Fibroblast of the aortic adventitia (primary cell): ENCODE measurements at places on chromosomes 12 and 14.

GRCh38 chr12:71521125-71521524, 81.5 kb downstream of the LGR5 start:
- no peak for DNase-seq

DNA sequence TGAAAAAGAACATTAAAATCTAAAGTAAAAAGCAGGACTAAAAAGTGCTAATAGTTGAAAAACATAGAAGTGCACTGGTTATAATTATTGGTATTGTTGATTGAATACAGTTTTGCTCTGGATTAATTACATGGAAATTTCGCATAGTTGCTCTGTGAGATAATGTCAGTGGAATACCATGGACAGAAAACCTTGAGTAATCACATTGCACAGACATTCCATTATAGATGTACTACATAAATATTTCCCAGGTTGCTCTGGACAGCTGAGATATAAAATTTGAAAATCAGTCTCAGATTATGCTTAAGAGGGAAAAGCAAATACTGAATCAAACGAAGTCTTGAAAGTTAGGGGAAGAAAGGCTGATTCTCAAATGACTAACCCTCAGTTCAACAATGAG, 439.3 kb upstream of the FLRT2 start:
- DNase-seq, result peak; percentile 0

DNA sequence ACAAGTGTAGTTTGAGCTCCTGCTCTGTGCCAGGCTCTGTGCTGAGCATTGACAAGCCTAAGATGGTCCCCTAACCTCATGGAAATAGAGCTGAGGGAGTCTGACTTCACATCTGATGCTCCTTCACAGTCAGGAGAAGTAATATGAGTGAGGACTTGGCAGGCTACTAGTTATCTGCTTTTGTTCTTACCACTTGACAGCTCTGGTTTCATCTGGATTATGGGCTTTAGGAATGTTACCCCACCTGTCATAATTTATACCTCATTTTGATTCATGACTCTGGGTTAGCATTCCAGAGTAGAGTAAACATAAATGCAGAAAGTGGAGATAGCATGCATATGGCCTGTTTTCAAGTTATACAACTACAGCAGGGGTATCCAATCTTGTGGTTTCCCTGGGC, 40.5 kb downstream of the ATP6V1D start:
- DNase-seq, result peak; percentile 49

DNA sequence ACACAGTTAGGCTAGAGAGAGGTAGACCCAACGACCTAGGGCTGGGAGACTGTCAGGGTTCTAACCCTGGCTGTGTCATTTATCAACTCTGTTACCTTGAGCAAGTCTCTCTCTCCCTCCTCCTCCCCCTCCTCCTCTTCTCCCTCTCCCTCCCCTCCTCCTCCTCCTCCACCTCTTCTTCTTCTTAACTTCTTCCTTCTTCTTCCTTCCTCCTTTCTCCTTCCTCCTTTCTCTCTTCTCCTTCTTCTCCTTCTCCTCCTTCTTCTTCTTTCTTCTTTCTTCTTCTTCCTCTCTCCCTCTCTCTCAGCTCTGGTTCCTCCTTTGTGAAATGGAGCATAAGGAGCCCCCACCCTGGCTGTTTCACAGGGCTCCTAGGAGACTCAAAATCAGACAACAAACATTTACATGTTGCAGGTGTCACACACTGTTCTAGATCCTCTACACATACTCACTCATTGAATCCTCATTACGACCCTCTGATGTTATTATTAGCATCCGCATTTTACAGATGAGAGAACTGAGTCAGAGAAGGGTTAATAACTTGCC, 2.2 kb upstream of the KCNH3 start:
- no peak for DNase-seq

DNA sequence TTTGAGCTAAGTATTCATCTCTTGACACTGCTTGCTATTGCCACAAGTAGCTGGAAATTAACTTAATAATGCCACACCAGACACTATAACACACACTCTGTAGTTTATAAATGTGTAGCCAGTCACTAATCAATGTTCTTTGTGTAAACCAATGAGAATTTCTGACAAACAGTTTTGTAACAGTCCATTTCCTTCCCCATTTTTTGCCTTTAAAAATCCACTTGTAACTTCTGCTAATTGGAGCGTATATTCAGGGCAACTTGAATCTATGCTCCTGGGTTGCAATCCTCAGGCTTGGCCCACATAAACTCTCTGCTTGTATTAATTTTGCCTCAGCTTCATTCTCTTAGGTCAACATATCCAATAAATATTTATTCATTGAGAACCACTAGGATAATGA, 125.0 kb upstream of the DHRS4 start:
- no peak for DNase-seq

DNA sequence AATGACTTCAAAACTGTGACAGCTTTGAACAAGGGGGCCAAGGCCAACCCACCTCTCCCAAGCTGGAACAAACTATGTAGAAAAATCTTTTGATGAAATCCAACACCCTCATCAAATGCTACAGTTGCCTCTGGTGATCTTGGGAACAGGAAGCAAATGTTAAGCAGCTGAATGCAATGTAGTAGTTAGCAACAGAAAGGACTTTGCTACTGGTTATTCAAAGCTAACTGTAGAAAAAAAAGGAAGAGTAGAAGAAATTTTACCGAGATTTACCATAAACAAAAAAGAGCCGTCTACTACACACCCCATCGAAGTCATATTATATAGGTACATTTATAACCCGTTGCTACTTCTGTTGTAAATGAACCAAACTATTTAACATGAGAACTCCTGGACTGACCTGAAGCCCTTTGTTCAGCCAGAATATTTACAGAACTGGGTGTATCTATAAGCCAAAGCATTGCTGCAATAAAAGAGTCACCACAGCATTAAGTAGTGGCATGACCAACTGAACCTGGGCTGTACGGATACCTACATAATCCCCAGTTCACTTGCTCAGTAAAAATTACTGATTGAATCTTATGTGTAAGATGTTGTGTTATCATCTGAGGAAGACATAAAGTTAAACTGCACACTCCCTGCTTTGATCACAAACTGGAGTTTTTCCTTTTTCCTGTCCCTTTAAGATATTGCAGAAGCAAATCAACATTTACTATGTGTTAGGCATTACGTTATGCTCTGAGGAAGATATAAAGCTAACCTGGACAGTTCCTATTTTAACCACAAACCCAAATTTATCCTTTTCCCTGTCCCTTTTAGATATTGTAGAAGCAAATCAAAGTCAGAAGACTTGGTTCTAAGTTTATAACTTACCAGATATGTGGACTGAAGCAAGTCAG, 25.1 kb downstream of the SYNJ2BP start:
- DNase-seq, result no peak

DNA sequence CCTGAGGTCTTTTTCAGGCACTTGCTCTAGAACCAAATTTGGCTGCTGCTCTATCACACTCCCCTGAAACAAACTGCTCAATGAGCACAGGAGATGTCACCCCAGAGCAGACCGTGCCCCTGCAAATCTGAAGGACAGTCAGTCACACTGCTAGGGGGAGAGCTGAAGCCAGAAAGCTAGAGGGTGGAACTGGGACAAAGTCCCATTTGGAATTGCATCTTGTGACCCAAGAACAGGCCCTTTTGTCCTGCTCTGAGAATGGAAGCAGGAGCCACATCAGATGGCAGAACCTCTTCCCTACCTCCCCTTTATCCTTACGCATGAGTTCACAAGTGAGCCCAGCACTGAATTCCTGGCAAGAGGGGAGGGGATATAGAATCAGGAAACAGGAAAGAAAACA, 64.7 kb downstream of the MAP3K9 start:
- no peak for DNase-seq

- no peak for DNase-seq
Measured at GRCh38 chr14:98167275-98167674, 1104.7 kb downstream of the BCL11B start.

DNA sequence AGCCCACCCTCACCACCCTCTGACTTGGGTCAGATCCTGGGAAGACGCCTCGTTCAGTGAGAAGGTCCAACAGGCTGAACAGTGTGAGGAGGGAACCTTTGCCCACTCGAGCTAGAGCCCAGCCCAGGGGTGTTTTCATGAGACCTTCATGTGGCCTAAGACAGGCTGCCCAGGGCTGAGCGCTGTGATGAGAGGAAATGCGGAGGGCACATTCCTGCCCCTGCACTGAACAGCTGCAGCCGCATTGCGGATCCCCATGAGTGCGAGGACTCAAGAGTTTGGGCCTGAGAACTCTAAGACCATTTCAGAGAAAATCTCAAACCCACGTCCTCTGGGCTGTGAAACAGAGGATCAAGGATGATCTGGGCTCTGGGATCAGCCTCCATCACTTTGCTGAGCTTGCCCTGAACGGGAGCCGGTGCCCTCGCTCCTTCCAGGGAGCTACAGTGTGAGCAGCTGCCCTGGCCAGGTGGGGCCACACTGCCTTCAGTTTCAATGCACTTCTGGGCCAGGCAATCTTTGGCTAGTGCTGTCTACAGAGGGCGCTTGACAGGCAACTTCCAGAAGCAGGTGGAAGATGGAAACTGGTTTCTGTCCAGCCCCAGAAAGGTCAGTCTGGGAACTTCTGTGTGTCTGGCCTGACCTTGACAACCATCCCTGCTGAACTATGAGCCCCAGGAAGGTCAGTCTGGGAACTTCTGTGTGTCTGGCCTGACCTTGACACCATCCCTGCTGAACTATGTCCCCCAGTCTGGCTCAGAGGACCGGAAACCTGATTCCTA, 43.5 kb upstream of the P2RX7 start:
- DNase-seq, result no peak
